Osteoblast (primary cell): ENCODE measurements at places on chromosomes 6 and 20. TPM values are rescaled to one million over a fixed set of nuclear protein-coding genes. Genes with fewer than 3 reads are reported as not detected.

- peaks cover 22% of the 10 kb centered on the region for H3K36me3 ChIP-seq
- DNase-seq = no peak
- no peak overlapping the region for H3K4me3 ChIP-seq
Observed at GRCh38 chr6:82240186-82240585, 7.4 kb downstream of the IBTK start.

DNA sequence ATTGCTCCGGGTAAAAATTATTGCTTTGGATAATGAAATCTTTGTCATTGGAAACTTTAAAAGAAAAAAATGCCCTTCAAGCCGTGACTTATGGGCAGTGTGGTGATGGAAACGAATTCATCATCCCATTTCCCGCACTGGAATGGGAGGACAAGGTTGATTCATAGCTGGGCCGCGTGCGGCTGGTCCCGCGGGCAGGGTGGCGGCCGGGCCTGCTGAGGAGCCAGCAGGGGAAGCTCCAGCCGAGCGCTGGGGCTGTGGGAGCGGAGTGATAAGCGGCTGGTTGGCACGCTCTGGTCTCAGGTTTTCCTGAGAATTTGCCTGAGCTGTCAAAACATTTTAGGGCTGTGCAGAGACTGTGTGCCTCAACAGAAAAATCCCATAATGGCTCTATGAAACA lies 351.7 kb downstream of the CDC5L start:
- no peak for DNase-seq
- H3K36me3 ChIP-seq = no peaks in the 10 kb centered on the region
- no peak overlapping the region for H3K4me3 ChIP-seq
- peaks cover 3% of the 10 kb centered on the region for H3K27me3 ChIP-seq
- no peak overlapping the region for H3K27ac ChIP-seq
- peaks cover 15% of the 10 kb centered on the region for H3K4me1 ChIP-seq

- peaks cover 21% of the 10 kb centered on the region for H3K36me3 ChIP-seq
- H3K27me3 ChIP-seq = peaks cover 29% of the 10 kb centered on the region
- H3K27ac ChIP-seq = peak overlapping the region; percentile 45
- peak; percentile 87 for DNase-seq
Observed at GRCh38 chr6:31356216-31356945, 598 bp downstream of the HLA-B start.

GRCh38 chr6:117449549-117450439 lies 24.1 kb upstream of the ROS1 start:
- no peak for DNase-seq
- no peaks in the 10 kb centered on the region for H3K36me3 ChIP-seq
- peak overlapping the region; percentile 96 for H3K27ac ChIP-seq
- H3K4me3 ChIP-seq = peak overlapping the region; percentile 12
- peaks cover 57% of the 10 kb centered on the region for H3K4me1 ChIP-seq

Gene DNAH8
- under 0.01 and 0.36 TPM in 2 replicates for total RNA-seq

Gene DSP
- total RNA-seq = 84.0 and 119 TPM in 2 replicates
